ENCODE measurements at places on chromosomes 12 and 14.

DNA sequence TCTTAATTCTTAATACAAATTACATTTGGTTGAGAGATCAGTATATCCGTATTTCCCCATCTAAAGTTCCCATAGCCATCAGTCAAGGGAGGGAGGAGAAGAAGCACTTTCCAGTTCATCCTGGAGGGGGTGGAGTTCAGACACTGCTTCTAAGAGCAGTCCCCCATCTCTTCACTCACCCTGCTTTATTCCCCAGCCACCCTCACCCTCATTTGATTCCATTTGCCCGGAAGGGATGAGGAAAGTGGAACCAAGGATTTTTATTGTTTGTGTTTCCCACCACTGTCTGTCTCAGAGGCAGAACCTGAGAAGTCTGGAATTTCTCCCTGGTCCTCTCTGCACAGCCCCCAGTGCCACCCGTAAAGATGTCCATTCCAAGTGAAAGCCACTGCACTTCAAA, 134.2 kb upstream of the HIF1A start:
- DNase-seq, result no peak

DNA sequence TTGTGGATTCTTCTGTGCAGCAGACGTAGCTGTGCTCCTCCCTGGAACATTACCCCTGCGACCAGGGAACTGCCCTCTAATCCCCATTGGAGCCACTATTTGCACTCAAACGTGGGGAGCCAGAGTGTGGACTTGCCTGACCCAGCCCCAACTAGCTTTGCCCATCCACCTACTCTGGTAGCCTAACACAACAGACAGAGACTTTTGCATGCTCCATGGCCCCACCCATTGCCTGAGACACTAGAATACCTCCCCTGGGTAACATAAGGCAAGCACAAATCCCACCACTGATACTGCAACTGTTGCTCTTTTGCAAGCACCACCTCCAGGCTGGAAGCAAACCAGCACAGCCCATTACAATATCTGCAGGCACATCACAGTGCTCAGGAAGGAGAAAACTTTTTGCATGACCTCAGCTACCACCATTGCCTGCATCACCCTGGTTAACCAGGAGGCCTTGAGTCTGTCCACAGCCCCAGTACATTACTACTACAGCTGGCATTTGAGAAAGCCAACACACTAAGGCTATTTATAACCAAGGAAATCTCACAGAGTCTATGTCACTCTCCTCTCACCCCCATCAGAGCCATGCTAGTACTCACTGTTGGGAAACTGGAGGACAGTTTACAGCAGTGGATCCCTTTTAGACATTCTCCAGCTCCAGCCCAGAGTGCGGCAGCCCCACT, 15.0 kb downstream of the CEP128 start:
- DNase-seq, result no peak

DNA sequence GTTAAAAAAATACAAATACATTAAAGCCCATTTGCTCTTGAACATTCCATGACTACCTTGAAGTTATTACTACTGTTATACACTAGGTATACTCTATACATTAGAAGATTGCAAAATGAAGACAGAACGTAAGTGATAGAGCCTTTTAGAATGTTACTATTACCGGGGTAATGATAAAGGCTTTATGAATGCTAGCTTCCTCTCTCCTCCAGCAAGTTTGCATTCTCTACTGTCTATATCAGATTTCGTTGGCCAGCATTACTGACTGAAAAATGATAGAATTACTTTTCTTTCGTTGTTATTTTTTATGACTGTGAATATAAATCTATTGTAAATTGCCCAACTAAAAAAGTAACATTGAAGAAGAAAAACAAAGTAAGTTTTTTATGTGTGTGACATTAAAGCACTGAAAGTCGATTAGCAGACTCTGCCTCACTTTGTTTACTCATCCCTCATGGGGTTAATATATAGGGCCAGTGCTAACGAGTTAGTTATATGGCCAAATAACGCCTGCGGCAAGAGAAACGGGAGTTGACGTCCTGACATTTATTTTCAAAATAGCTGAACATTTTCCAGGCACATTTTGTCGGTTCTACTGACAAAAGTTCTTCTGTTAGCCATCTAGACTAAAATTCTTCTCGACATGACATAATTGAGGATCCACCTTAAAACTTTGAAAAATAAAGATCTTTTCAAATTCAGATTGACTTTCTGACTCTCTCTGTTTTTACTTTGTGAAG, 163.8 kb upstream of the KITLG start:
- no peak for DNase-seq

DNA sequence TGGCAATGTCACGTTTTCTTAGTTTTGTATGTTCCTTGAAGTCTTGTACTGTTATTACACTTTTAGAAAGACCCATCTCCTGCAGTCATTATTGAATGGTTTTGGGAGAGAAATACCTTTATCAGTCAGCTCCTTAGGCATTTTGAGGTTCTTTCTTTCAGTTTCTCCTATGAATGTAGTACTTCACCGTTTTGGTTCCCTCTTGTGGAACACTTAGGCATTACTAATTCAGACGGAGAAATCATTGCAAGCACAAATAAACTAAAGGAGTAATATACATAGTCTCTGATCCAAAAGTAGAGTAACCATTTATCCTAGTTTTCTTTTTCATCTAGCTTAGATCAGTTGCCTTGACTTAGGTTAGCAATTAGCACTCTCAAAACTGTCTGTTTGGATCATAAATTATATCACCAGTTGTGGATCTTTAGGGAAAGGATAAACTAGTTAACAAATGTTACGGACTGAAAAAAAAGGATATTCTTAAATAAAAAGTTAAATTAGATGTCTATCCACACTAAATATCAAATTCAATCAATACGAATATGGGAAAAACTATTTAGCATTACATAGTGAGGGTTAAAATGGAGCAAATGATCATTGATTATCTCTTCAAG, 1538.3 kb upstream of the SEL1L start:
- peak; percentile 3 for DNase-seq

- DNase-seq, result no peak
Observed at GRCh38 chr12:43057566-43057965, 468.0 kb upstream of the PRICKLE1 start.

DNA sequence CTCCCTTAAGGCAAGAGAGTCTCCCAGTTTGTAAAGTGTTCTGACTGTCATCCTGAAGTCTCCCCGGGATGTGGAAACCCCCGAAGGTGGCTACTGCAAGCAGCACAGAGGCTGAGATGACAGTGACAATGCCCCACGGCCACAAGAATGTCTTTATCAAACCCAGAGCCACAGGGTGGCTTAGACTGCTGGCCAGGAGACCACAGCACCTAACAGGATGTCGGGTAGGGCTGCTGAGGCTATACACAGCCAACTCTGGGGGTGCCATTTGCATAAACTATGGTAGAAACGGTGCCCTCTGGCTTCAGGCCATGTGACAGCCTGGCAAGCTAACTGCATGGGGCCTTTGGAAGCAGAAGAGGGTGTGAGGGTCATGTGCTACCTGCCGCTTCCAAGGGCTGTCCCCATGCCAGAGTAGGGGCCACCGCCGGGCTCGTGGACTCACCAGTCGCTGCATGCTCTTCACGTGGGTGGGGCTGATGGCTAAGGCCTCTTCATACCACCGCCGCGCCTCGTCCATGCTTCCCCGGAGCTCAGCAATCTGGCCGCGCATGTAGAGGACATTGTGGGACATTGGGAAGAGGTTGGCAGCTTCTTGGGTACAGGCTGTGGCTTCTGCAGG, 180.9 kb downstream of the CALM1 start:
- DNase-seq, result no peak

DNA sequence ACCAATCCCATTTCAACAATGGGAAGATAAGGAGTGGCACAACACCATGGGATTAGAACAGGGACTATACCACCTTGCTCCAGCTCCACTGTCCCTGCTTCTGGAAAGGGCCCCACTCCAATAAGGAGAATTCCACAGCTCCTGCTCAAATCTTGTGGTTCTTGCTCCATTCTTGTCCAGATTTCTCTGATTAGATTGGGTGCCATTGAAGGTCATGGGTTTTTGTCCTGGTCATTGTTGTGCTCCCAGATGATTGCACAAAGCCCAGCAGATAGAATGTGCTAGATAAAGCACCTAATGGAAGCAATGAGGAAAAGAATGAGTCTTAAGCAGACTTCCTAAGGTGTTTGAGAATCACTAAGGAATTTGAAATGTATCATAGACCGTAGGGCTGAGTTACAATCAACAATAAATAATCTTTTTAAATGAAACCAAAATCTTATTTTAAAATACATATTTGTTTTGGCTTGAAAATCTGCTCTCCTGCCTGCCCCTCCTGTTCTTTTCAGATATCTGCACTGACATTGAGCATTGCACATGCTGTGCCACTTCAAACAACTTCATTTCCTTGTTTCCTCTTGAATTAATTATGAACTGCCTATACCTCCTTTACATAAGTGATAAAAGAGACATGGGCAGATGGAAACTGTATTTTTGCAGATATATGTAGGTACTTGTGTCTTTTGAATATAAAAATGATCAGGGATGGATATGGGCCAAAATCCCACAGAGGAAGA, 115.9 kb downstream of the FGD4 start:
- no peak for DNase-seq

GRCh38 chr12:91880528-91880927, 265.1 kb downstream of the BTG1 start:
- DNase-seq, result no peak

- no peak for DNase-seq
Observed at GRCh38 chr12:68498736-68499135, 112.0 kb upstream of the RAP1B start.

DNA sequence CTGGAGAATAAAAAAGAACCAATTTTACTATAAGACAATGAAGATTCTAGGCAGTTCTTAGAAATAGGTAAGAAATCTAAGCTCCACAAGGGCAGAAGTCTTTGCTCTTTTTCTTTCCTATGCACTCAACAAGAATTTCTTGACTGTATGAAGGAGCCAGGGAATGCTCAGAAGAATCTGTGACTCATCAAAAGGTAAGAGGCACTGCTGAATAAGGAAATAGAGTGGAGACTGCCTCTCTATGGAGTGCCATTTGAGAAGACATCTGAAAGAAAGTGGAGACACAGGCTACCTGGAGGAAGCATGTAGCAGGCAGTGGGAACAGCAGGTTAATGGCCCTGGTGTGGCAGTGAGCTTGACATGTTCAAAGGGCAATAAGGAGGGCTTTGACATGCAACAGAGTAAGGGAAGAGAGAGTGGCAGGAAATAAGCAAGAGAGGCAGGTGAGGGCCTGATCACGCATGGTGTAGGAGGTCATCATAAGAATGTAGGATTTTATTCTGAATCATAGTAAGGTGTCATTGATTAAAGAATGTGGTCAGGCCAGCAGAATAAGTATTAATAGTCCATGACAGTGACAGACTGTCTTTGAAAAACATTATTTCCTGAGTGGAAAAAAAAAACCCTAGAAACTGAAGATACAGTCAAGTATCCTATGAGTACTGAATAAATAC, 446.7 kb upstream of the GARIN6 start:
- no peak for DNase-seq

DNA sequence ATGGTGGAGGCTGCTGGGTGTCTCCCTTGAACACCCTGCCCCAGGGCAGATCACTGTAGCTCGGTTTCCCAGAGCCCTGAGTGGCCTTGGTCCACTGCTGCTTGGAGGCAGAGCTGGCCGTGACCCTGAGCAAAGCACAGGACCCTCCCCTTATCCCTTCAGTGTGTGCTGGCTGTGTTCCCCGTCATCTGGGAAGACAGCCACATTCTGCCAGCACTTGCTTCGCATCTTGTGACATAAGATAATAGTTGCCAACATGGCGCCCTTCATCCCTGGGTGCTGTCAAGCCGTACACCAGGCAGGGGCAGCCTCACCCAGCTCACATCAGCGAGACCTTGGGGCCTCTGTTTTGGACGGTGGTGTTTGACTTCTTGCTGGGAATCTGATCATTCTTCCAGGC, 12.1 kb upstream of the ALDH2 start:
- DNase-seq, result no peak

DNA sequence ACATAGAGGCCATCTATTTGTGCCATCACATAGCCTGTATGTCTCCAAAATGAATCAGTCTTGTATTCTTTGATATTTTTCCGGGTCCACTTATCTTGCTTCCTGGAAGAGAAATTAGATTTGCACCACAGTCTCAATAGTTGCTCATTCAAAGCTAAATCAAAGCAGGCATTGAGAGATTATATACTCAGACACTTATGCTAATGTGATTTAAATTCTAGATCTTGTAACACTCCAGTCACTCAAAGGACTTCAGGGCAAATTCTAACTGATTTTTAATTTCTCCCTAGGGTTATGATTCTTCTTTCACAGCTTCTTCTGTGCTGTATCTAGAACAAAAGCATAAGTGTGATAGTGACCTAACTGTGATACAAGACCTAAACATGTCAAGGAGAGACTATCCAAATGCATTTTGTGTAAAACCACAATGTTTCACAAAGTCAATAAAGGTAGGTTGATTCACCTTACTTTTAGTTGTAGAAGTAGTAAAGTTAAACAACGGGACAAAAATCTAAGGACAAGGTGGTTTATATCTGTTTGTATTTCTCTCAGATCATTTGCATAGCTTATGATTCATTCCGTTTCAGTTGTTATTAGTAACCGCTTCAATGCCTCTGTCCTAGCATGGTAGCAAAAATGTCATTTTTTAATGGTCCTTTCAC, 26.8 kb downstream of the PLBD1 start:
- no peak for DNase-seq

- no peak for DNase-seq
Observed at GRCh38 chr12:102970780-102971179, 13.3 kb downstream of the ASCL1 start.

DNA sequence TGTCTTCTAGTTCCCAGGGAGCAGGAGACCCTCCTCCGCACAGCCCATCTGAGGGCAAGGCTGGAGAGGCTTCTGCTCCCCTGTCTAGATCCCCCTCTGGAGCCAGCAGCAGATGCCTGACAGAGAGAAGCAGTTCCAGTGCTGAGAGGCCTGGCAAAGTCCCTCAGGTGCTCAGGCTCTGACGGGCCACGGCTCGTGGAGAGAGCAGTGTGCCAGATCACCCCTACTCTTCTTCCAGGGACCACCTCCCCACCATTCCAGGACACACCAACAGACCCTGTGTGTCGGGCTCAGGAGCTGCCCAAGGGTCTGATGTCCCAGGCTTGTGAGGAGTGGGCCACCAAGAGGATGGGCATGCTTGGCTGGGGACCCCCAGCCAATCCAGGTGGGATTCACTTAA, 22.5 kb upstream of the C14orf180 start:
- no peak for DNase-seq

GRCh38 chr12:107360482-107360881, 267.1 kb upstream of the CRY1 start:
- DNase-seq, result no peak

DNA sequence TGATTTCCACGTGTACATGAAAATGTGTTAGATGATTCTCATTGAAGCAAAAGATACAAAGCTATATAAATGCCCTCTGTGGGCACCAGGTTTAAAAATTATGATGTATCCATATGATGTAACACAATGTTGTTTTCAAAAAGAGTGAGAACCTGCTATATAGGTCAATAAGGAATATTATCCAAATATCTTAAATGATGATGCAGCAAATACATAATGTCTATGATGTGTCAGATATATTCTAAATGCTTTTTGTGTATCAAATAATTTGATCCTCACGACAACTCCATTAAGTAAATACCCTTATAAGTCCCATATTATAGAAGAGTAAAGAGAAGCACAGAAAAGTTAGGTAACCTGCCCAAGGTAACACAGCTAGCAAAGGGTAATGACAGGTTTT, 393.0 kb upstream of the DCN start:
- DNase-seq, result no peak

Data from NCI-H146 (cell line).